ENCODE measurements at places on chromosomes 11 and 22.
A peak's percentile ranks its signal among the peaks of the same experiment; 100 is the strongest.

- peak; percentile 22 for DNase-seq
Observed at GRCh38 chr11:117170210-117170609, 8.3 kb upstream of the SIDT2 start.

DNA sequence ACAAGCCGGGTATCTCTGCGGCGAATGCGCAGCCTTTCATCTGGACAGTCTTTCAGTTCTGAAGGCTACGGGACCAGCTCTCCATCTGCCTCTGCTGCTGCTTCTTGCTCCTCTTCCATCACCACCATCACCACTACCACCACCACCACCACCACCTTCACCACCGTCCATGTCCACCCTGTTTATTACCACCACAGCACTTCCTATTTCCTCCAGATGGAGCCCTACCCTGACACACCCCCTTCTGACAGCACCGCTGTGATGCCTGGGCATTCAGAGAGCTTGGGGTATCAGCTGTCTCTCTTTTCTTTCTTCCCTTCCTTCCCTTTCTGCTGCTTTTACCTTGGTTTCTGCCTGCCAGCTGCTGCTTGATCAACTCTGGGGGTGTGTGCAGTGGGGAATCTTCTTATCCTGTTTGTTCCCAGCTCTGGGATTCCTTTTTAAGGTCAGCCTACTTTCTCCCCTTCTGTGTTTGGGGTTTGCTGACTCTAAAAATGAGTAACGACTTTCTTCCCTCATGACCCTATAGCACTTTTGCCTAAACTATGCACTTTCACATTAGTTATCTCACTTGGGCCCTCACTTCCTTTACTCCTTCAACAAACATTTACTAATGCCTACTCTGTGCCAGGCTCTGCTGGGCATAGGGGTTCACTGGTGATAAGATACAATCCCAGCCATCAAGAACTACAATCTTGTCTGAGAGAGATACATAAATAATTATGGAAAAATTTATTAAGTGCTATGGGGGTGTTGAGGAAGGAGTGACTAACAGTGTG lies 7.8 kb upstream of the RRM1 start:
- DNase-seq = no peak

- peak; percentile 79 for DNase-seq
Observed at GRCh38 chr11:65817835-65818680, 15.7 kb upstream of the SNX32 start.

GRCh38 chr11:11588243-11588642 lies 33.6 kb downstream of the GALNT18 start:
- no peak for DNase-seq

DNA sequence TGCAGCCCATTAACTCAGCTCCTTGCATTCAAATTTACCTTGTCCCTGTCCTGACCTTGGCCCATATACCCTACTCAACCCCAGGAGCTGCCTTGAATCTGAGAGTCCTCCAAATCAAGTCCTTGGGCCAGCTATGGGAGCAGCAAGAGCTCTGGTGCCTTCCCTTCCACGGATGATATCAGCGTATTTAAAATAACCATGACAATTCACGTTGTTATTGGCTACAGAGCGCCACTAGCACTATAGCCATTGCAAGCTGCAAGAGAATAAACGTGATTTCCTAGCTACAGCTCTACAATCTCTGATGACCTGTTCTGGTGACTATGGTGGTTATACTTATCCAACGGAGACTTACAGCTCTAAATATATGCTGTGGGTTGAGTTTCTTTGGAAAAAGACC lies 357.8 kb downstream of the LARGE1 start:
- no peak for DNase-seq

DNA sequence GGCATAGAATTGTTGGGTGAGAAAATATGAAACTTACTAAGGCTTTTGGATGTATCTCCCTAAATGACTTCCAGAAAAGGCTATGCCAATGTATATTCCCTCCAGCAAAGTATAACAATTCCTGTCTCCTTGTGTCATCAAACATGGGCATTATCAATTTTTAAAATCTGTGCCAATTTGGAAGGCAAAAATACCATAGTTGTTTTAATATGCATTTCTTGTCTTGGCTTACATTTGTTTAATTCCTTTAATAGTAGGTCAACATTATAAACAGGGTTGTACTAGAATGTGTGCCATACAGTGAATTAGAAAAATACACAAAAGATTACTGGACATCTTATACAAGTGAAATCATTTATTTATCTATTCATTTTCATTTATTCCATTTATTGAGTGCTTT lies 41.6 kb downstream of the DCUN1D5 start:
- no peak for DNase-seq

GRCh38 chr22:35835998-35836691 lies 118.5 kb downstream of the APOL5 start:
- DNase-seq = peak; percentile 96

DNA sequence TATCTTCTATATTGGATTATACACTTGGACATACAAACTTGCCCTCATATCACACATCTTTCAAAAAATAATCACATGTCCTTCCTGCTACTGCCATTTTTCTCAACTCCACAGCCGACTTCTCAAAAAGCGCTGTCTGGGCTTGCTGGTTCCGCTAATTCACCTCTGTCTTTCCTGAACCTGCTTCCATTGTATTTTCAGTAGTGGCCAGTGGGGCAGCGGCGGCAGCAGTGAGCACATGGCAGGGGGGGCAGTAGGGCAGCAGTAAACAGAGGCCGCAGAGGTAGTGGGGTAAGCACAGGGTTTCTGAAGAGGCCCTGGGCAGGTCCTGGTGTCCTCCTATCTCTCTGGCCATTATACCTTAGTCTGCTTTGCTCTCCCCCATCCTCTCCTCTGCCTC lies 126.3 kb downstream of the RRAS2 start:
- no peak for DNase-seq

DNA sequence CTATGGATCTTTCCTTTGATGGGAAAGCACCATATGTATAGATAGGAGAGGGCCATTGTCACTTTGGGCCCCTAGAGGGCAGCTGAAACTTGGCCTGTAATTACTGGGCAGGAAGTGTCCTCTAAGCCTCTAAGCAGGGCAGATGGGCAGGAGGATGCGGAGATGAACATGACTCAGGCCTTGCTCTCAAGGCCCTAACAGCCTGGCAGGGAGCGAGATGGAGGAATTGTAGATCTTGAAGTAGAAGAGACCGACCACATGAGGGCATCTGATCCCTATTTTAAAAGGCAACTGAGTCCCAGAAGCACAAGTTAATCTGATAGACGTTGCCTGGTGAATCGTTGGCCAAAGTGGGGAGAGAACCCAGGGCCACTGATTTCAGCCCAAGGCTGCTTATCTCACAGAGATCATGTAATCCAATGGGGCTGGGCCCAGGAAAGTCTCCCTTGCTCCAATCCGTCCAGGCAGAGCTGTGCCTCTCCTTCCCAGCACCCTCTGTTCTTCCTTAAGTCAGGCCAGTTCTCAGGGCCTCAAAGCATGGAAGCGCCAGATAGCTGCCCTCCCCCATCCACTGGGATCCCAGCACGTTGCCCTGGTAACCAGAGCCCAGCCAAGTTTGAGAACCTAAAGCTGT lies 2.5 kb upstream of the SEPTIN3 start:
- DNase-seq = peak; percentile 92

DNA sequence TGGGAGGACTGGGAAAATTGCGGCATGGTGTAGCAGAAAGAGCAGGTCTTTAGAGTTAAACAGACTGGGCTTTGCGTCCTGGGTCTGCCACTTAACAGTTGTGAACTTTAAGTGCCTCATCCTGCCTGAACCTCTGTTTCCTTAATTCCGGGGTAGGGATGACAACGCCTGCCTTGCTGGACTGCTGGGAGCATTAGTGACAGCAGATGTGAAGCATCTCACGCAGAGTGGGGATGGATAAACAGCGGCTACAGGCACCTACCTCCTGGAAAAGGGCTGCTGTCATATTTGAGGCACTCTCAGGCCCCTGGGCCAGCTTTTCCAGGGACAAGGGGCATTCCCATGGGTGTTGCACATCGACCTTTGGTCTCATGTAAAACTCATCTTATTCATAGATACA lies 572.2 kb downstream of the TBC1D22A start:
- DNase-seq = no peak

GRCh38 chr22:50604256-50605001 lies 3.8 kb downstream of the MAPK8IP2 start:
- no peak for DNase-seq

DNA sequence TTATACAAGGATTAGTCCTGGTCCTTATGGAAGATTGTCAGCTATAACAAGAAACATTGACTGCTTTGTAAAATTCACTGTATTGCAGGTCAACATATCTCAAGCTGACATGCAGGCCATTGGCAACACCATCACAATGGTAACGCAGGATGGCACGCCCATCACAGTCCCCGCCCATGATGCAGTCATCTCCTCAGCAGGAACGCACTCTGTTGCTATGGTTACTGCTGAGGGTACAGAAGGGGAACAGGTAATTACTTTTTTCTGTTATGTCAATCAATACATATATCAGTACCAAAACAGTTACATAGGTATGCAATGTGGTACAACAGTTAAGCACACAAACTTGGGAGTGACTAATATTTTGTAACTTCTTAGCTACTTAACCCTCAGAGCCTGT lies 55.3 kb downstream of the ZNF143 start:
- DNase-seq = no peak

- DNase-seq = no peak
Observed at GRCh38 chr22:36021606-36022153, 6.9 kb downstream of the RBFOX2 start.

DNA sequence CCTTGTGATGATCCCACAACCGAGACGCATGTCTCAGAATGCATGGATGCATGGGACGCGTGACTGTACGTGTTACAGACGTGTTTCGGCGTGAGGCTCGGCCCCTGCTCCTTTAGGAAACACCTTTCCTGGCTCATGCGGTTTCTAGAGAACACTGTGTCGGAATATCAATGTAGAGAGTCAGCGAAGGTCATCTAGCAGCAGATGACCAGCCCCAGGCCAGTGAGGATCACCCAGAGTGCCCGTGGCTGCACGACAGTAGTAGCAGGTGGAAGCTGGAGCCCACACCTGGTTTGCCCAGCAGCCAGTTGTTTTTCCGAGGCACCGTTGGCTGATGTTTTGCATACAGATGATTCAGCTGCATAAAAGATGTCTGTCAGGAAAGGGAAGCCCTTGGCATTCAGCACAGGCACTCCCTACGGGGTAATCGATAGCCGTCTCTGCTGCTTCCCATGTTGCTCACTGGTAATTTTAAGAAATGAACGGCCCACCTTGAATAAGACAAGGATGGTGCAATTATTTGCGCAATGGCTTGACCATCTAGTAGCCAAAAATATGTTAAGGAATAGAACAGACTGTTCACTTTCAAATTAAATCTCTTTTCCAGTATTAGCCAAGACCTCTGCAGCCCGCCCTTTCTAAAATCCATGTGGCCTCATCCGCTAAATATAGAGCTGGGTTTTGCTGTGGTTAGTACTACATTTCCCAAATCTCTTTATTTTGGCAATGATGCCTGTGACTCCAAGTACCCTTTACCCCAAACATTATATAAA lies 1.1 kb upstream of the CLTCL1 start:
- DNase-seq = peak; percentile 91

- no peak for DNase-seq
Observed at GRCh38 chr11:65578667-65579066, 2.8 kb downstream of the EHBP1L1 start.

DNA sequence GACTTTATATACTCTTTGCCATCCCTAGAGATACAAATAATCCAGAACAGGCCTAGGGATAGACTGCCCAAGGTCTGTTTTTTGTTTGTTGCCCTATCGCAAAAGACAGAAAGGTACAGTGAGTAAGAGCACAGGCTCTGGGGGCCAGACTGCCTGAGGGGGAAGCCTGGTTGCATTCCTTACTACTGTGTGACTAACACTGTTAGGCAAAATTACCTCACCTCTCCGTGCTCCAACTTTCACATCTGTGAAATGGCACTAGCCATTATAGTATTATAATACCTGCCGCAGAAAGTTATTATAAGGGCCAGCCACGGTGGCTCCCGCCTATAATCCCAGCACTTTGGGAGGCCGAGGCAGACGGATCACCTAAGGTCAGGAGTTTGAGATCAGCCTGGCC lies 14.5 kb downstream of the SLC35F2 start:
- DNase-seq = peak; percentile 84

DNA sequence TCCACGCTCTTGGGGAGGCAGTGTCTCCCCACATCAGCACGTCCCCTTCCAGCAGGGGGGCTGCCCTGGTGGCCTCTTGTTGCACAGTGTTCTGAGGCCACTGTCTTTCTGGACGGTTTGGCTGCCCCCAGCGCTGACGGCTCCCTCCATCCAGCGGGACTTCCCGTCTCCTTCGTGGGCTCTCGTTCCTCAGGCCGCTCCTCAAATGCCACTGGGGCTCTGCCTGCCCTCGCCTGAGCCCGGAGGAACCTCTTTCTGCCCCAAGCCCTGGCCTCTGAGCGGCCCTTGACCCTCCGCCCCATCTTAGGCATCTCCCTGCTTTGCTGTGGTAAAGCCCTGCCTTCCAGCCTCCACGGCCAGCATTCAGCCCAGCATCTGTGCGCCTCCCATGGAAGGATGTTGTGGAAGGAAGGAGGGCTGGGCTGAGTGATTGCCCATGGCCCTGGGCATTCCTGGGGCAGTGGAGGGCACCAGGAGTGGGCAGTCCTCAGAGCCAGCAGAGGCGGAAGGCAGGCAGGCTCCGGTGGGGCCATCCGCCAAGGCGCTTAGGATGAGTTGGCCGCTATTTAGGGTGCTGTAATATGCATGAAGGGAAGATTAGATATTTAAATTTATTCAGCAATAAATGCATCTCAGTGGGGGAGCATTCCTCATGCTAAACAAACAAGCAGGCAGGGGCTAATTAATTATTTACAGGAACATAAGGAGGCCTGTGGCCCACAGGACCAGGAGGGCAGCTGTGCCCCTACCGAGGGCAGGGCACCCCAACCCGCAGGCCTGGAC lies 17.8 kb downstream of the OTUB1 start:
- no peak for DNase-seq

DNA sequence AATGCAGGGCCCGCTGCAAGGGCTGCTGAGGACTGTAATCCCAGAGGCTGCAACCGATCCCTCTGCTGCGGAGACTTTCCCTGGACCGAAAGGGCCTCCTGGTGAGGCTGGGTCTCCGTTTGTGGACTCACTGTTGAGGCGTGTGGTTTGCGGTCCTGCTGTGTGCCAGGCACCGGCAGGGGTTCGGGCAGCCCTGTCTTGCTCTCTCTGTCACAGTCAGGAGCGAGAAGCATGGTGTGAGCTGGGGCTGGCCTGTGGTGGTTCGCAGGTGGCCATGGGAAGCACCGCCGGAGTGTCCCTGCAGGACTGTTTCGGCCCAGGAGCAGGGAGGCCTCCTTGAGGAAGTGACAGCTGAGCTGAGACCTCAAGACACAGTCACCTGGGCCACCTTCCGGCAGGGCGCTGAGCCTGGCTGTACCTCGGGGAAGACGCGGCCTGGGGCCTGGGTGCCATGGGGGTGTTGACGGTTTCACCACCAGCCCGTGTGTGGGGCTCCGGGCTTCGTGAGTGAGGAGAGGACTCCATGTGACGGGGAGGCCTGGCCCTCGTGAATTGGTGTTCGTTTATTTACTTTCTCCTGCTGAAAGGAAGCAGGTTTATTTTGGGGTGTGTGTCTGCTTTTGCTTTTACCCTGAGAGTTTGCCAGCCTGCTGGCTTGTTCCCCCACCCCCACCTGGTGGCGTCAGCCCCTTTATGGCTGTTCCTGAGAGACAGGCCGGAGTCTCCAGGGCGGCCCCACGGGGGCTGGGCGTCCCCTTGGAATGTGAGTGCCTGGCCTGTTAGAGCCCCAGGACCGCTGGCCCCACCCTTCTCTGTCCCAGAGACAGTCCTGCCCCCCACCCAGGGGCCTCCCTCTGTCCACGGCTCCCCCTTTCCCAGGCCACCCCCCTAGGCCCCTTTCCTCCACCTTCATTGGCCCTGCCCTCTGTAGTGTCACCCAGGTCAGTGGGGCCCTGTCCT lies 122.5 kb downstream of the KCNQ1OT1 start:
- DNase-seq = no peak

Data from fibroblast of mammary gland (primary cell).